ENCODE measurements at places on chromosomes 4 and X.

- DNase-seq, result no peak
Observed at GRCh38 chr4:80471756-80472155, 136.2 kb downstream of the CFAP299 start.

GRCh38 chr4:1872870-1873269 lies 1.7 kb downstream of the NSD2 start:
- DNase-seq, result peak; percentile 59

DNA sequence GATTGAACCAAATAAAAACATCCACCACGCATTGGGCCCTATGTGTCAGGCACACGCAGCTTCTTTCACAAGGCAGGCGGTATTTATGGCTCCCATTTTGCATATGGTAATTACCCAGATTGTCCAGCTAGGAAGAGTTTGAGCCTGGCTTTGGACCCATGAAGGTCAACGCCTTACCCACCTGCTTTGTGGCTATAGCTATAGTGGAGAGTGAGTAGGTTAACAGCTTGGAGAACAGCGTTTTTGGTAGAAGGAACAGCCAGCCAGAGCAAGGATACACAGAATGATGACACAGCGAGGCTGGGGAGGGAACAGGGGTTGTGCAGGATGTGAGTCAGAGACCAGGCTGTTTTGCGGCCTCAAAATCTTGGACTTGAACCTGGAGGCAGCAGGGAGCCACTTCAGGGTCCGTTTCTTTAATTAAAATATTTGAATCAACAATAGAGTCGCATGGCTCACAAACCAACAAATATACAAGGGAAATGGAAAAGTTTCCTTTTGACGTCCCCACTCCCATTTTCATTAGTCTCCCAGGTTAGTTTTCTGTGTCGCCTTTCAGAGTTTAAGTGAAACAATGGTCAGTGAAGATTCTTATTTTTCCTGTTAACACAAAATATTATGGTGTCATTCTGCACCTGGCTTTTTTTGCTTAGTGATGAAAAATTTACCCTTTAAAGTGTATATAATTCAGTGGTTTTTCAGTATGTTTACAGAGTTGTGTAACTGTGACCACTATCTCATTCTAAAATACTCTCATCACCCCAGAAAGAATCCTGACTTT lies 118.2 kb upstream of the STX18 start:
- no peak for DNase-seq

DNA sequence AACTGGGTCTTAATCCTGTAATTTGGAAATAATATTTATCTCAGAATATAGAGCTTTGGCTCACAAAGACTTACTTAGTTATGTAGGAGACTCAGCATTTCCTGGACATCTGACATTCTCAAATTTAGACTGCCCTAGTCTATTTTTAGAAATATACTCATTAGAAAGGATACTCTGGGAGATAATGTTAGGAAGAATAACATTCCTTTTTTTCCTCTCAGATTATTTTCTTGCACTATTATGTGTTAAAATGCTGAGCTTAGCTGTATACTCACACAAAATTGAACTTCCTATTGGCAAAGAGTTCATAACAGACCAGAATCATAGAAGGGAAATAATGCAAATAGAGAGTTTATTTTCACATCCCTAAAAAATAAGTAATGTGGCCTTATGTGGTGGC lies 1424.9 kb upstream of the PCDH7 start:
- no peak for DNase-seq

DNA sequence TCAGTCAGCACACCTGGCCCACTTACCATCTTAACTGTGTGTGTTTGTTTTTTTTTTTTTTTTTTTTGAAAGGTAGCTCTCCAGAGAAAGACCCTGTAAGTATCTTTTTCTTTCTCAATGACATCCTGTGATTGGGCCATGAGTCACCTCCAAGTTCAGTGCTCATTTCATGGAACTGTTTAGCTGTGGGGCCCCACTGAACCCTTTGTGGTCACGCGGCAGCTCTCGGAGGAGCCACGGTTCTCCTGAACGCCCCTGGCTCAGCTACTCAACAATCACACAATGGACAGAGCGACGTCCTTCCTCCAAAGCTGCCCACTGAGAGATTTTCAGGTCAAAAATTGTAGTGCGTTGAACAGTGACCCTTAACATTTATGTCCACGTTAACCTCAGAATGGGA lies 14.2 kb upstream of the IL3RA start:
- no peak for DNase-seq

GRCh38 chr4:47538111-47538824 lies 53.2 kb downstream of the ATP10D start:
- no peak for DNase-seq
